Kidney capillary endothelial cell (primary cell): ENCODE measurements at places on chromosomes 11 and 22.

DNA sequence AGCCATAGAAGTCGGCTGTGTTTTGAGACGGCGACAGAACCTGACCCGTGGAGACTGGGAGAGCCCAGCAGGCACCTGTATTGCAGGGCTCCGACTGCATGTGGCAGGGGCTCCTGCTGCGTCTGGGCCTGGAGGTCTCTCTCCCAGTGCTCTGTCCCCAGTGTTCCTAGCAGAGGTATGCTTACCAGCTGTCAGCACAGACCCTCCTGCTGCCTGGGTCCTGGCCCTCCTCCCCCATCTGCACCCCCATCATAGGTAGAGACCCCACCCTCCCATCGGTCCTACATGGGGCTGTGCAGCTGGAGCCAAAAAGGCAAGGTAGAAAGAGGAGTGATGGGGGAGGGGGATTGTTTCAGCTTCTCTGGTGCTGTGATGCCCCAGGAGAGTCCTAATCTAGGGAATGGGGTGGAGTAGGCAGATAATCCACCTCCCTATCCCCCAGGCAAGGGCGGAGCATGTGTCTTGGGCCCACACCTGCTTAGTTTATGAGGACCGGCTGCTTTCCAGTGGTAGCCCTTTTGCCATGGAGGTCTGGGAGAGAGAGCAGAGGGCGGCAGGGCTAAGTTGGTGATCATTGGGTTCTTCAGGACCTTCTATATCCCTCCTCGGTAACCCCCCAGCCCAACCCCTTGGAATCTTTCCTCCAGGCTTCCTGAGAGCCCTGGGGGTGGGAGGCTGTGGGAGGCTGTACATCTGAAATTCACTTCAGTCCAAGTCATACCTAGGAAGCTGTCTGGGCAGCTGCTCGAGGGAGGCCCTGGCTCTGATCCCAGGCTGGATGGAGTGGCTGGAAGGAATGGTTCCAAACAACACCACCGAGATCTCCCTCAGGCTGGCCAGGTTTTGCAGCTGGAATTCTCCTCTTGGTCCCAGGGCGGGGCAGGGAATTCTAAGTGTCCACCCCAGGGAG, 5.3 kb downstream of the SLC7A4 start:
- no peak for DNase-seq

DNA sequence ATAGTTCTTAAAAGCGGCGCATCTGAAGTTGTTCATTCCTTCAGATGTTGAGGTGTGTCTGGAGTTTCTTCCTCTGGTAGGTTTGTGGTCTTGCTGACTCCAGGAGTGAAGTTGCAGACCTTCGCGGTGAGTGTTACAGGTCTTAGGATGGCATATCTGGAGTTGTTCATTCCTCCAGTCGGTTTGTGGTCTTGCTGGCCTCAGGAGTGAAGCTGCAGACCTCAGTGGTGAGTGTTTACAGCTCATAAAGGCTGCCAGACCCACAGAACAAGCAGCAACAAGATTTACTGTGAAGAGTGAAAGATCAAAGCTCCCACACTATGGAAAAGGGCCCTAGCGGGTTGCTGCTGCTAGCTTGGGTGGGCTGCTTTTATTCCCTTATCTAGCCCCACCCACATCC, 201.7 kb upstream of the PDGFD start:
- DNase-seq: no peak

- DNase-seq: peak; percentile 99
Measured at GRCh38 chr11:96228473-96228891, 114.5 kb downstream of the MAML2 start.

GRCh38 chr11:86787656-86788055, 12.7 kb upstream of the PRSS23 start:
- DNase-seq: no peak

DNA sequence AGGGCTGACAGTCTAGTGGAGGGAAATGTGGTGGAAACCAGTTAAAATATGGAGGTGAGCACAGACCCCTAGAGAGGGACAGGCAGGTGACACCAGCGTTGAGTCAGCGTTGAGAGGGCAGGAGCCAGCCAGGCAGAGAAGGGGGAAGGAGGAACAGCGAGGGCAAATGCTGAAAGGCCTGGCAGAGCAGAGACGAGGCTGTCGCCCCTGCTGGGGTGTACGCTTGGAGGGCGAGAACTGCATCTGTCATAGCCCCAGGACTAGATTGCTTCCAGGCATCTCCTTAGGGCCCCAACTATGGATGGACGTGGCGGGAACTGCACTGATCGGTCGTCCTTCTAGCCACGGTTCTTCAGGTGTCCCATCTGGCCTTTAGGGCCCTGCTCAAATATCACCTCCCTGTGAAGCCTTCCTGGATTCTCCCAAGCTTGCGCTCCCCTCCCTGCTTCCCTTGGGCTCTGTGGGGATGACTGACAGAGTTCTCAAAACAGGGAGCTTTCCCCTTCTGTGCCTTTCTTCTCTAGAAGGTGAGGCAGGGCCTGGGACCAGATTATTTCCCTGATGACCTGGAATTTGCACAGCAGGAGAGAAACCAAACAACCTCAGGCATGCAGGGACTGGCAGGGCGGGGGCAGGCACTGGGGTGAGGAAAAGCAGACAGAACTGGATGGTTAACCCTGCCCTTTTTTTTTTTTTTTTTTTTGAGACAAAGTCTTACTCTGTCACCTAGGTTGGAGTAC, 11.1 kb downstream of the SYNGR1 start:
- DNase-seq: no peak

- DNase-seq: no peak
Measured at GRCh38 chr11:60018058-60018457, 1.1 kb downstream of the OOSP4B start.

GRCh38 chr11:124887667-124888013, 10.0 kb downstream of the ROBO4 start:
- no peak for DNase-seq

- no peak for DNase-seq
Measured at GRCh38 chr11:105689631-105690030, 79.8 kb downstream of the GRIA4 start.

DNA sequence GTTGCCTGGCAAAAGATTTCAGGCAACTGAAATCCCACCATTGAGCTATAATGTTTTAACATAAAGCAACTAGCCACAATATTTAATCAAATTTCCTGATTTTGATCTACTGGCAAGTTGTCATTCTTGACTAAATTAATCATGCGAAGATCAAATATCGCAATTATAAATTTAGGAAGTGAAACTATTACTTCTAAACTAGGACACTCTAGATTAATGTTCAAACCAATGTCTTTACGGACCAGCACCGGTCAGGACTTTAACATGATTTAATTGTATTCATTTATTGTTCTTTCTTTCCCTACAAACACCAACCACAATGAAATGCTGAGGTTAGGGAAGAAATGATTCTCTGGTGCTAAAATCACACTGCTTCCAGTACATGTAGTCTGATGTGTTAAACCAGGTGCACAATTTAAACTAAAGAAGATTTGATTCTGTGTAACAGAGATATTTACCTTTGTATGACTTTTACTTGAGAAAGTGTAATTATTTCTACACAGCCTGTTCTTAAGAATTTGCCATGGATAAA, 14.9 kb downstream of the GAS2 start:
- DNase-seq: no peak

DNA sequence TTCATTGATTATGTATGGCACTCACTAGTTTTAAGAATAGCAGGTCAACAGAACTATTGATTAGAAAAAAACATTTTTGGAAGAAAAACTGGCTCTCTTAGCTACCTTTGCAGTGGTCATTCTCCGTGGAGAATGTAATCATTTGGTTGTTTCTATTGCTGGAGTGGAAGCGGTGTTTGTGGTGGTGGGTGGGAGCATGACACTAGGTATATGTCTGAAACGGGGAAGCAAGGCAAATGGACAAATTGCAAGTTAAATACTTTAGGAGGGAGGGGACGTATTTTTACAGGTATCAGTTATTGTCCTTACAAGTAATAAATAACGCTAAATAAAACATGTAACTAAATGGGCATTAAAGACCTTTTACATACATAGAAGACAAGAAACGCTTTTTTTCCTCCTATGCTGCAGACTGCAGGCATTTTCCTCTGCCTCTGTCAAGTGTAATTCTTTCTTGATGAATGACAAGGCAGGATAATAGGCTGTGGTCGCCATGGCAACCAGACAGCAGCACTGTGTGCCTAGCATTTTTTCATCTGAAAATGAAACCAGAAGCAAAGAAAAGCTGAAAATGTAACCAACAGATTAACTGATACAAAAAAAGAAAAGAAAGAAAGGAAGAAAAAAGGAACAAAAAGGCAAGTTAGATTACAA, 46.2 kb downstream of the BLID start:
- DNase-seq: peak; percentile 67

DNA sequence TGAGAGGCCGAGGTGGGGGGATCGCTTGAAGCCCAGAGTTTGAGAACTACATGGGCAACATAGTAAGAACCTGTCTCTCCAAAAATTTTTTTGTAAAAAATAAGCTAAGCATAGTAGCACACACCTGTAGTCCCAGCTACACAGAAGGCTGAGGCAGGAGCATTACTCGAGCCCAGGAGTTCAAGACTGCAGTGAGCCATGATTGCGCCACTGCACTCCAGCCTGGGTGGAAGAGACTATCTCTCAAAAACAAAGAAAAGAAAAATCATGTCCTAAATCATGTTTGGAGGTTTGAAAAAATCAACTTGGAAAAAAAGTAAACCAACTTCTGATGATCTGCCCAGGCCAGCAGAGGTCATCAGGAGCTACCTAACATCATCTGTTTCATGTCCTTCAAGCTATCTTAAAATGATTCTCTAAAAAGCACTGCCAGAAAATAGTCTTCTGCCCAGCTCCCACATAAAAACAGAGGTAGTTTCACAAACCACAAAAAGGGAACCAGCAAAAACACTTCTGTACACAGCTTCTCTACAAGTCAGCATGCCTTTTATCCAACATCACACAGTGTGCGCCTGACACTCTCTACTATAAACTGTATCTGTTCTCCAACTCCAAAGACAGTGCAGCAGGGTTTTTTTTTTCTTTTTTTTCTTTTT, 165.0 kb downstream of the SOX6 start:
- DNase-seq: no peak

DNA sequence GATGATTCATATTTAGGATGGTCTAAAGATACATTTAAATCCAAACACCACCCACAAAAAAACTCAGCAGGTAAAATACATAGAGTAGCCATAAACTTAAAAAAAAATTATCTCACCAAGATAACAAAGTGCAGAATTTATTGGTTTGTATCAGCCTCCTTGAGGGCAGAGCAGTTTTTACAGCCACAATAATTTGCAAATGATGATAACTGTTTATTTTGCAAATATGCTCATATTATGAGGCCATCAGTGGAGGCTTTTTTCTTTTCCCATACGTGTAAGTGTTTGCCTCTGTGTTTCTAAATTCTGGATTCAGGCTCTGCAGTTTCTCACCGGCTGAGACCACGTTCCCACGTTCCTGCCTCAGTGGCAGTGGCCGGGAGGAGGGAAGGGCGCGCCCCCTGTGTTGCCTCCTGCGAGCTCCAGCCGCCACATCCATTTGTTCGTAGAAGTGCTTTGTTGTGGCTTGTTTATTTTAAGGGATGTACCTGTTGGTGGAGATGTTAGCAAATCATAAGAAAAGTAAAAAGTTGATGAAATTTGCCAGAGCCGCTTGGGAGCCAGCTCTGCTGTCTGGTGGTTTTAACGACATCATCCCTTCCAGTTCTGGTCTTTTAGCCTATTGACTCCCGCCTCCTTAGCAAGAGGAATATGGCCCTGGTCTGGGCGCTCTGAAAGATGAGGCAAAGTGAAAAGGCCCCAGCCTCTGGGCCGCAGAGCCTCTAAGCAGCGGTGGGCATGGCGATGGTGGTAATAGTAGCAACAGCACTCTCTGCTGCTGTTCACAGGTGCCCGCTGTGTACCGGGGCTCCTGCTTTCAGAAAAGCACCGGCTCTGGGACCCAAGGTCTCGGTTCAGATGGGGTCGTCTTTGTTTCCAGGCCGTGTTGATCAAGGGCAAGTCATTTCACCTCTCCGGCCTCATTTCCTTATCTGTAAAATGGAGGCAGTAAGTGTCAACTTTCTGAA, 66.7 kb upstream of the PPARA start:
- DNase-seq: no peak

DNA sequence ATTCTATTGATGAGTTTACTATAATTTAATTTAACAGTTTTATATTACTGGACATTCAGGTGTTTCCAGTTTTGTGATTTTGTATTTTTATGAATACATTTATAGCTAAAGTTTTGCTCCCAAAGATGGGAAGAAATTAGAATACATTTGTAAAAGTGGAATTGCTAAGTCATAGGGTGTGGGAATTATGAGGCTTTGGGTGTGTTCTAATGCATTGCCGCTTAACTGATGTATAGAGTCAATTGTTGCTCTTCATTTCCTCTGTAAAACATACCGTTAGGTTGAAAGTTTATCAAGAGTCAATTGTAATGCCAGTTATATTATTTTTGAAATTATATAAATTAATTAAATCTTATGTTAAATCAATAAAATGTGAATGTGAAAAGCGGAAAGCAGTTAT, 16.2 kb downstream of the PAAF1 start:
- DNase-seq: no peak

DNA sequence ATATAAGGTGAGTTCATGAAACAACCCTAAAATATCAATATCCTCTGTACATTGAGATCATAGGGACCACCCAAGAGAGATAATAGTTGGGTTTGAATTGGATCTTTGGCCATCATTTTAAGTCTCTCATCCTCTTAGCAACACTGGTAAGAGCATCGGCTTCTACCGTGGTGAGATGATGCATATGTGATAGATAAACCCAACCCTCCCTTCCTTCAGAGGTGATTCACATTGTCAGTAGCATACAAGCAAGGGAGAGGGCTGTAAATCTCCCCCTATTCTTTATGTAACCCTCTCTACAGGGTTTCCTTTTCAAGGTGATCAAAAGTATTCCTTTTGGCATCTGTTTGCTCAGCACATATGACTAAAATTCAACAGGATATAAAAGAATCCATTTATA, 102.4 kb upstream of the MTMR2 start:
- no peak for DNase-seq

- DNase-seq: peak; percentile 50
Measured at GRCh38 chr11:32792948-32793475, 1.4 kb downstream of the CCDC73 start.

- DNase-seq: no peak
Measured at GRCh38 chr11:19980388-19980787, 179.9 kb downstream of the DBX1 start.

DNA sequence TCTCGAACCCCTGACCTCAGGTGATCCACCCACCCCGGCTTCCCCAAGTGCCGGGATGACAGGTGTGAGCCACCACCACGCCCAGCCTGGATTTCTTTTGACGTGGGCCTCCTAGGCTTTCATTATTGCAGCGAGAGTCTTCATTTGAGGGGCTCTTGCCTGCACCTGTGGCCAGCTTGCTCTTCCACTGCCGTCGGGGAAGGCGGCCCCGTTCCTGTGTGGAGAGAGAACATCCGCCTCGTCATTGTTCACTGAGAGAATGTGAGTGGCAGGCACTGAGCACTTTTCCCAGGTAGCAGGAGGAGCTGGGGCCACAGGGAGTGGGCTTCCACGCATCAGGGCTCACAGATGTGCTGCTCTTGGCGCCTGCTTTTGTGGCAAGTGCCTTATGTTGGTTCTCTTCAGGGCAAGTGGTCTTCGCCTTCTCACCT, 365.0 kb downstream of the TBC1D22A start:
- DNase-seq: no peak
